H4 (cell line): ENCODE measurements at places on chromosomes 13 and 19. TPM values are rescaled to one million over a fixed set of nuclear protein-coding genes. Genes with fewer than 3 reads are reported as not detected.

DNA sequence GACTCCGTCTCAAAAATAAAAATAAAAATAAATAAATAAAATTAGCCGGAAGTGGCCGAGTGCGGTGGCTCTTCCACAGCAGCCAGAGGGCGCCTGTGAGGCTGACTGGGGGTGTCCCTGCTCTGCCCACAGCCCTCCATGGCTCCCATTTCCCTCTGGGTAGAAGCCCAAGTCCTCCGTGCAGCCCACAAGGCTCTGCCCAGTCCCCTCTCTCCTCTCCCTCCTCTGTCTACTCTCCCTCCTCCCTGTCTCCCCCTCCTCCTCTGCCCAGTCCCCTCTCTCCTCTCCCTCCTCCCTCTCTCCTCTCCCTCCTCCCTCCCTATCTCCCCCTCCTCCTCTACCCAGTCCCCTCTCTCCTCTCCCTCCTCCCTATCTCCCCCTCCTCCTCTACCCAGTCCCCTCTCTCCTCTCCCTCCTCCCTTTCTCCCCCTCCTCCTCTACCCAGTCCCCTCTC lies 20.4 kb downstream of the MISP start:
- peak; percentile 67 for DNase-seq

GRCh38 chr13:41641429-41641828 lies 184.1 kb downstream of the RGCC start:
- DNase-seq = no peak

GRCh38 chr13:32837973-32838927 lies 178.0 kb upstream of the KL start:
- no peak for DNase-seq

- peak; percentile 72 for DNase-seq
These were observed 8.1 kb downstream of the PTGIR start for GRCh38 chr19:46616631-46617322.

DNA sequence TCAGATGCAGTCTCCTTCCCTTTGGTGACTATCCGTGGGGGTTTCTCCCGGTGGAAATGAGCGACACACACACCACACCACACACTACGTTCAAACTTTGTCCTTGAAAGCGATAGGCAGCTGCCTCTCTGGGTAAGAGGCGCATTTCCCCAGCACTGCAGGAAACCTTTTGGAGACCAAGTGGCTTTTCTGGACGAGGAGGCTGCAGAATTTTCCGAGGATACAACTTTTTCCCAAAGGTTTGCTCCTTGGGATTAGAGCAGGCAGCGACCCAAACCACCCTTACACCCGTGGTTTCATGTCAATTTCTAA lies 38.2 kb upstream of the FLT1 start:
- DNase-seq = no peak

The RAB3D gene
- 0.37 TPM in 1 of 2 replicates, not detected in the other for total RNA-seq
